ENCODE measurements at places on chromosomes 7 and 10. TPM values are rescaled to one million over a fixed set of nuclear protein-coding genes. Genes with fewer than 3 reads are reported as not detected.
A peak's percentile ranks its signal among the peaks of the same experiment; 100 is the strongest.

DLG5 gene
- 57.5 TPM for total RNA-seq

MBL2 gene
- total RNA-seq, result not detected

GIMAP1 gene
- total RNA-seq, result 5.2 TPM

PAPOLB gene
- total RNA-seq, result not detected

ATG9B gene
- 34.1 TPM for total RNA-seq

MCM10 gene
- 0.98 TPM for total RNA-seq

DIP2C gene
- 18.4 TPM for total RNA-seq

RUFY2 gene
- total RNA-seq, result 24.8 TPM

ACHE gene
- 9.3 TPM for total RNA-seq

OR13A1 gene
- total RNA-seq, result not detected

LIPN gene
- not detected for total RNA-seq

SLC26A3 gene
- not detected for total RNA-seq

GRCh38 chr10:91983416-91983815 is 59.8 kb downstream of the BTAF1 start:
- no peaks in the 10 kb centered on the region for H3K27me3 ChIP-seq
- DNase-seq, result no peak
- H3K27ac ChIP-seq, result no peak overlapping the region
- H3K4me3 ChIP-seq, result no peak overlapping the region
- no peaks in the 10 kb centered on the region for H3K4me1 ChIP-seq

DNA sequence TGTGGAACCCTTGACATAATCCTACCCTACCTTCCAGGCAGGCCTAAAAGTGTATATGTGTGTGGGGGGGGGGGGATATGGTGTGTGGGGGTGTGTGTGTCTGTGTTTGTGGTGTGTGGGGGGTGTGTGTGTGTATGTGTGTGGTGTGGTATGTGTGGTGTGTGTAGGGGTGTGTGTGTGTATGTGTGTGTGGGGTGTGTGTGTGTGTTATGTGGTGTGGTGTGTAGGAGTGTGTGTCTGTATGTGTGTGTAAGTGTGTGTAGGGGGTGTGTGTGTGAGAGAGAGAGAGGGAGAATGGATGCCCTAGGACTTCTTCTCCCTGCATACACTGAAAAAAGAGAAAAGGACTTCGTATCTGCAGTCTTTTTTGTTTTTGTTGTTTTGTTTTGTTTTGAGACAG is 12.3 kb upstream of the IMPDH1 start:
- DNase-seq, result no peak
- H3K27me3 ChIP-seq, result no peaks in the 10 kb centered on the region
- H3K4me3 ChIP-seq, result no peak overlapping the region

- H3K27ac ChIP-seq, result no peak overlapping the region
- no peak for DNase-seq
- H3K4me1 ChIP-seq, result no peaks in the 10 kb centered on the region
- H3K36me3 ChIP-seq, result no peaks in the 10 kb centered on the region
- H3K4me3 ChIP-seq, result no peak overlapping the region
Observed at GRCh38 chr10:107056182-107056581, 108.3 kb downstream of the SORCS1 start.

DNA sequence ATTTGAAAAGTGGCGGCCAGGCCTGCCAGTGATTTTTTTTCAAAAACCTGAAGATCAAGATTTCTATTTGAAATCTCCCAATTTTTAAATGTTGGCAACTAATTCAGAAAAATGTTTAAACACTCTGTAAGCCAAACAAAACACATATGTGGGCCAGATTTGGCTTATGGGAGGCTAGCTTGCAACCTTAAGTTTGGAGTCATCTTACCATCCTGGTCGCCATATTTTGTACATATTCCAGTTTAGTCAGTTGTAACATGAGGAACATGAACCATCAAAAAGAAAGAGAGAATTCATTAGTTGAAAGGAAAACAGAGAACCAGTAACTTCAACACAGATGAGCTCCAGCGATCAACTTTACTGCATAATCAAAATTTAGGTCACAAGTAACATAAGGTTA is 115.4 kb downstream of the TMEM26 start:
- H3K36me3 ChIP-seq, result no peaks in the 10 kb centered on the region
- no peaks in the 10 kb centered on the region for H3K27me3 ChIP-seq
- H3K4me3 ChIP-seq, result no peak overlapping the region
- no peak overlapping the region for H3K27ac ChIP-seq
- no peaks in the 10 kb centered on the region for H3K4me1 ChIP-seq
- DNase-seq, result no peak

DNA sequence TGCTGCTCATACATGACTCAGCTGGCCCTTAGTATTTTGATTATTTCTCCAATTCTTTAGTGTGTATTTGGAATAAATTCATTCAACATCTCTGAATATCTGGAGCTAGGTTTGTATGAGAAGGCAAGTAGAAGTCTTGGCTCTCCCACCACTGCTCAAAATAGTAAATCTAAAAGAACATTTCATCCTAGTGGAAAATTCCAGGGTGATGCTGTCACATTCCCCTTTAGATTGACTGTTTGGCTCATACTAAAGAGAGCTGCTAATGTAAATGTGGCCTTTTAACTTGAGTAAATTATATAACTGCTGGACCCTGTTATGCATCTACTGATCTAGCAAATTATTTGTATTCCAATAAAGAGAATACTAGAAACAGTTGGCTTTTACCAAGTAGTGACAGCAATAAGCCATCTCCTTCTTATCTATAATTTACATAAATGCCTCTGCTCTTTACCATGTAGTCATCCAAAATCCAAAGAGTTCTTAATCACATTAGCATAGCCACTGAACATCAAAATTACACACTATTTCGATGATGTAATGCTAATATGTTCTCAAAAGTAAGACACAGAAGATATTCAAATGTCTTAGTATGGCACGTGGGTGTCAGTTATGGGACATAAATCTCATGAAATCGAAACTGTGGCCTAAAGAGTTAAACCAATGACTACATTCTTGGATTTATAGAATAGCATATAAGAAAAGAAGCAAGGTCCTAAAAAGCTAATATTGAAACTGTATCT is 86.9 kb upstream of the KCND2 start:
- no peaks in the 10 kb centered on the region for H3K4me1 ChIP-seq
- no peaks in the 10 kb centered on the region for H3K27me3 ChIP-seq
- no peaks in the 10 kb centered on the region for H3K36me3 ChIP-seq
- no peak overlapping the region for H3K27ac ChIP-seq

DNA sequence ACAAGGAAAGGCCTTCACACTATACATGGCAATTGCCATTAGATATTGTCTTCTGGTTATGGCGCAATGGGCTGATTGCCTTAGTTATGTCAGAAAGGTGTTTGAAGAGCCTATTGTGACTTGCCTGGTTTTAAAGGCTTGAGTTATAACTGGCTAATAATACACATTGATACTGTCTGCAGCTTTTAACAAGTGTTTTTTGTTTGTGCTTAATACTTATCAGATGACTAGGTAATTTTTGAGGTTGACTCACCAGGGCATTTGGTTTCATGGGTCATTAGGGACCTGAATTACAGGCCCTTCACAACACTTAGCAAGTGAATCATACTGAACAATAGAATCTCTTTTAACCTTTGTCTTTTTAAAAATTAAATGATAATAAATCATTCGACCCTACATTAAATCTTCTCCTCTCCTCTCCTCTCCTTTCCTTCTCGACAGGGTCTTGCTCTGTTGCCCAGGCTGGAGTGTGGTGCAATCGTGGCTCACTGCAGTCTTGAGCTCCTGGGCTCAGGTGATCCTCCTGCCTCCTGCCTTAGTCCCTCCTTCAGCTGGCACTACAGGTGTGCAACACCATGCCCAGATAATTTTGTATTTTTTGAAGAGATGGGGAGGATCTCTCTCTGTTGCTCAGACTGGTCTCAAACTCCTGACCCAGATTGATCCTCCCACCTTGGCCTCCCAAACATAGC is 196.3 kb downstream of the JCAD start:
- peaks cover 47% of the 10 kb centered on the region for H3K4me1 ChIP-seq
- no peak for DNase-seq
- no peak overlapping the region for H3K4me3 ChIP-seq

DNA sequence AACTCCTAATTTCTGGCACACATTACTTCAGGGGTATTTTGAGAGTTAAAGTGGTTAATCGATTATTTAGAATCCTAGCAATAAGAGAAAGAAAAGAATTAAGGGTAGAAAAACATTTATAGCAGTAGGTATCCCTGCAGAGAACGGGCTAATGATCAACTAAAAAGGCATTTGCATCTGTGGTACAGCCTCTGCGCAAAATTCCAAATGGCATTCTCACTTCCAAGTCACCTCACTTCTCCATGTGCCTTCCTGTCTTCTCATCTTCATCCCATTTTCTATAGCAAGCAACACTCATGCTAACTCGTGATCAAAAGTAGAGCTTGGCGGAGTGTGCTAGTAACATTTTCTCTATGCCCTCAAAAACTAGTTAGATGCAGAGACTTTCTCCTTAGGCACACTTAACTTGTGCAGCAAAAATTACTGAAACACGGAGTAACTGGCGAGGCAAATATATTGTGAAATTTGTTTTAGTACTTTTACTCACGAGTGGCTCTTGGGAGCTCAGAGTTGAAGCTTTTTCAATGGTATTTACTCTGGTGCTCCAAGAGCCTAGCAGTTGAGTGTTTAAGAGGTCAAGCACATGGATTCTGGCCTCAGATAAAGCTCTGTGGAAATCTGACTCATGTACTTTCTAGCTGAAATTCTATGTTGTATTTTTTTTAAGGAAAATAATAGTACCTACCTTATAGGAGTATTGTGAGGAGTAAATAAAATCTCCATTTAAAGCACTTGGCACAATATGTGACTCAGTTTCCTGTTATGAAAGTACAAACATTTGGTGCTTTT is 65.1 kb downstream of the MET start:
- H3K27ac ChIP-seq, result no peak overlapping the region
- no peaks in the 10 kb centered on the region for H3K36me3 ChIP-seq
- DNase-seq, result no peak
- H3K4me1 ChIP-seq, result no peaks in the 10 kb centered on the region
- no peaks in the 10 kb centered on the region for H3K27me3 ChIP-seq

DNA sequence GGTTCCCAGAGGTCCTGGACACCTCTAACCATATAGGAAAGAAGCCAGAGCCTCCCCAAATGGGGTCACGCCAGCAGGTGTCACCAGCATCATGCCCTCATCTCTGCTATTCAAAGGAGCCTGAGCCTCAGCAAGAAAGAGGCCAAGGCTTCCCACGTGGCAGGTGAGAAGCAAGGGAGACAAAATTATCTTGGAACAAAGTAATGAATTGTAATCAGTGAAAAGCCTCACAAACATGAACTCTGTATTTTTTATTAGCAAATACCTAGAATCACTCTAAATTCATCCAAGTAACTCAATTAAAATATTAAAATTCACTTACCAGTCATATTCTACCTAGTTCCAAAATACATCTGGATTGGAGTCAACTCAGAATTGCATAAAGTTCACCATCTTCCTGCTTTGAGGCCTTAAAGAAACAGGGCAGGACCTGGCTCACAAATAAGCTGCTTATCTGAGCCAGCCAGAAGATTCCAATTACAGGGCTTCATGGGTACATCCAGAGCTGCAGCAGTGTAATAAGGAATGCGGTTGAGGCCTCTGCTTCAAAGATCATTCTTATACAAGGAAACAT is 68.7 kb downstream of the SGMS1 start:
- H3K27me3 ChIP-seq, result no peaks in the 10 kb centered on the region
- peaks cover 58% of the 10 kb centered on the region for H3K4me1 ChIP-seq

GRCh38 chr10:22029445-22030236 is 26.1 kb upstream of the DNAJC1 start:
- H3K27ac ChIP-seq, result no peak overlapping the region

GRCh38 chr7:26329520-26330255 is 38.0 kb downstream of the SNX10 start:
- no peaks in the 10 kb centered on the region for H3K27me3 ChIP-seq
- H3K4me1 ChIP-seq, result no peaks in the 10 kb centered on the region
- H3K36me3 ChIP-seq, result no peaks in the 10 kb centered on the region

DNA sequence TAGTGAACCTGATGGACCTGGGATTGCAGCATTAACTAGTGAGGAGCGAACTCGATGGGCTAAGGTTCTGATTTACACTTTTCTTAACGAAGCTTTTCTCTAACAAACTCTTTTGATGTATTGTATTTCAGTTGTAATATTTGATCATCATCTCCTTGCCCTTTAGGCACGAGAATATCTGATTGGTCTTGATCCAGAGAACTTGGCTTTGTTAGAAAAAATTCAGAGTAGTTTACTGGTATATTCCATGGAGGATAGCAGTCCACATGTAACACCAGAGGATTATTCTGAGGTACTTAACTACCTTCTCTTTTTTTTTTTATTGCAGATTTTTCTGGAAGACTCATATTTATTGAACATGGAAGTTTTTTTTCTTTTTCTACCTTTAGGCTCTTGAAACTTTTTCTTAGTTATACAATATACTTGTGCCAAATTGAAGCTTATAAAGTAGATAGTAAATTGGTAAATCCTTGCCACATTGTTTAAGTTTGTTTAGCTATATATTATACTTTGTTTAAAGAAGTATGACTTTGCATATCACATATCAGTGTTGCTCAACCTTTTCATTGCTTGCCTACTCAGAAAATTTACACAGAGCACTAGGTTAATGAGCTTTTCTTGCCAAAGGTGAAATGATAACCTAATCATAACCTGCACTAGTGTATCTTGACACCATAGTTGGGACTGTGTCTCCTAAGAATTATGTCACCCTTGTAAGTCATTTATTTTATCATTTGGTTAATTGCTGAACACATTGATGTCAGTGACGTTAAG is 30.4 kb downstream of the CROT start:
- H3K4me3 ChIP-seq, result no peak overlapping the region
- no peaks in the 10 kb centered on the region for H3K36me3 ChIP-seq
- no peaks in the 10 kb centered on the region for H3K27me3 ChIP-seq

- DNase-seq, result peak; percentile 87
- H3K27ac ChIP-seq, result no peak overlapping the region
- H3K36me3 ChIP-seq, result no peaks in the 10 kb centered on the region
- H3K27me3 ChIP-seq, result no peaks in the 10 kb centered on the region
Observed at GRCh38 chr10:48545462-48546145, 59.3 kb downstream of the ARHGAP22 start.

- no peak overlapping the region for H3K27ac ChIP-seq
- H3K4me3 ChIP-seq, result no peak overlapping the region
- H3K36me3 ChIP-seq, result no peaks in the 10 kb centered on the region
- peaks cover 18% of the 10 kb centered on the region for H3K4me1 ChIP-seq
Observed at GRCh38 chr7:25460433-25460832, 232.1 kb upstream of the NPVF start.

DNA sequence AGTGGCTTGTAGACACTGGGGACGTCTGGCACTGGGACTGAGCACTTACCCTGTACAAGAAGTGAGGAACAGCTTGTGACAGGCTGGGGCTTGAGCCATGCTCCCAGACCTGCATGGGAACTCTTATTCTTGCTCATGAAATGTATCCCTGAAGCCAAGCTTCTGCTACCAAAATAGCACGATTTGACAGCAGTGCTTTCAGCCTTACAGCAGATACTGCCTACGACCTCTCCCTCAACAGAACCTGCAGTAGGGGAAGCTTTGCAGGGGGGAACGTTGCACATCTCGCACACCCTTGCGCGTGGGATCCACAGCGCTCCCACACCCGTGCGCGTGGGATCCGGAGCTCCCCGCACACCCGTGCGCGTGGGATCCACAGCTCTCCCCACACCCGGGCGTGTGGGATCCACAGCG is 88.0 kb downstream of the CREM start:
- H3K27me3 ChIP-seq, result no peaks in the 10 kb centered on the region
- no peak overlapping the region for H3K4me3 ChIP-seq
- no peaks in the 10 kb centered on the region for H3K36me3 ChIP-seq
